ENCODE measurements at places on chromosomes 3 and 15.

- no peak for DNase-seq
Measured at GRCh38 chr15:60781211-60781713, 302.3 kb upstream of the ICE2 start.

DNA sequence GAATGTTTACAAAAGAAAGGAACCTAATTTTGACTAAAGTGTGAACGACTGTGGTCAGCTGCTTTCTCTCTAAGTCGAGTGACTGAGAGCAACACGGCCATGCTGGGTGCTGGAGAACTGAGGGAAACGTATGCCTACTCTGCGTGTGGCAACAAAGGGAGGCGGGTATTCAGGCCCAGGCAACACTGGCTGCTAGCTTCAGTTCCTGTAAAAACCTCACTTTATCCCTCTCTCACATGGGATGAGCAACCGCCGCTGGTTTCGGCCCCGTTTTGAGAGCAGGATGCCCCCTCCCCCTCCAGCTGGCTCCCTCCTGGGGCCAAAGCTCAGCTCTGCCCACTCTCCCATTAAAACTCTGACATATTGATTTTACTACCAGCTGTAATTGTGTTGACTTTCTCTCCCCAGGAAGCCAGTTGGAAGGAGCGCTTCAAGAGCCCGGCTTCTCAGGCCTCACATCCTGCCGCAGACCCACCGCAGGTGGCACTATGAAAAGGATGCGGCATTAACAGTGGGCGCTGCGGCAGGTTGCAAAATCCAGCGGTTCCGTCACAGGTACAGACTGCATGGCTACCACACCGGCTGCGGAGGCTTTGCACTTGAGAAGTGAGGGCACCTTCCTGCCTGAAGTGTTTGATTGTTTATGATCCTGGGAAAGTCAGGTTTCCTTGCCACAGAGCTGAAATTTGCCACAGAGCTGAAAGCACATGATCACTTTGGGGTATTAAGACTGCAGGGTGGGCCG lies 12.7 kb downstream of the PLXND1 start:
- DNase-seq: peak; percentile 95

DNA sequence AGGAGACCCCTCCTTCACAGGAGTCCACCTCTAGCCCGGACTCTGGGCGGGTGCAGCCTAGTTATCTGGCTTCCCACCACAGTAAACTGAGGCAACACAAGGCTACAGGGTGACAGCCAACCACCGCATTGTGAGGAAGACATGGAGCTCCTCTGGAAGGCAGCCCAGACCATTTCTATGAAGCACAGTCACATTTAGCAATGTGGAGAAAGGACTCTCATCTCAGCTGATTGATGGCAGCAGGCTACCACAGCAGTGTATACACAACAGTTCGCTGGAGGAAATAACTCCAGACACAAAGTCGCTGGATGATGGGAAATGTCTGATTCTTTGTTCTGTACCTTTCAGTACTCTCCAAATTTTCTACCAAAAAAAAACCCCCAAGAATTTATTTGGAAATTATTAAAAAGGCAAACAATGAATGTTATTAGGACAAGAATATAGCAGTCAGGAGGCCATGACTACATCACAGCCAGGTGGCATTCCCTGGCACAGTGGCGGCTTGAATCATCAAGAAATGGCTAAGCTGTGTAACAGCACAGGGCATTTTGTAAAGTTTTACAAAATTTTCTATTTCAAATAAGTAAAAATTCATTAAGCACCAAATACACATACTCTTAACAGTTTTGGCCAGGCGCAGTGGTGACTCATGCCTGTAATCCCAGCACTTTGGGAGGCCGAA lies 40.1 kb downstream of the FAN1 start:
- no peak for DNase-seq

GRCh38 chr3:8964436-8965370 lies 1.4 kb upstream of the RAD18 start:
- no peak for DNase-seq

GRCh38 chr15:91611561-91612323 lies 241.8 kb upstream of the SLCO3A1 start:
- DNase-seq: no peak

GRCh38 chr3:46312991-46313390 lies 40.9 kb upstream of the CCR2 start:
- DNase-seq: no peak

DNA sequence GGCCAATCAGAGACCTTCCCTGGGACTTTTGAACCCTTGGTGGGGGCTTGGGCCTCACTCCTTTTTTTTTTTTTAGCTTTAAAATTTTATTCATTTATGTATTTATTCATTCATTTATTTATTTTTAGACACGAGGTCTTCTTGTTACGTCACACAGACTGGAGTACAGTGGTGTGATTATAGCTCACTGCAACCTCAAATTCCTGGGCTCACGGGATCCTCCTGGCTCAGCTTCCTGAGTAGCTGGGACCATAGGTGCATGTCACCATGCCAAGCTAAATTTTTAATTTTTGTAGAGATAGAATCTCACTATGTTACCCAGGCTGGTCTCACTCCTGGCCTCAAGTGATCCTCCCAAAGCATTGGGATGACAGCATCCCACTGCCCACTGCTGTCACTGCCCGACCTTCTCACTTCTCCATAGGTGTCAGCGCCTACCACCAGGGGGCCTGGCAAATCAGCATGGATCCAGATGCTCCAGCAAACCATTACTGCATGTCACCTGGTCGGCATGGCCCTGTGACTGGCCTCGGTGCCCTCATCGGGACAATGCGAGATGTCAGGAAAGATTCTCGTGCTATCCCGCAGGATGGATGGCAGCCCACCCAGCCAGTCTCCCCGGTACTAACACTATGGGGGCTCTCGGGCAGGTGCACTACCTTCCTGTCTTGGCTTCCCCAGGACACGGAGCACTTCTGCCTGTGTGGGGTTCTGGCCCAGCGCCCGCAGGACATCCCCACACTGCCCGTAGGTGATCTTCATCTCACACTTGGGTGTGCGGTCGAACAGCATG lies 3.0 kb downstream of the MYL3 start:
- DNase-seq: peak; percentile 35

DNA sequence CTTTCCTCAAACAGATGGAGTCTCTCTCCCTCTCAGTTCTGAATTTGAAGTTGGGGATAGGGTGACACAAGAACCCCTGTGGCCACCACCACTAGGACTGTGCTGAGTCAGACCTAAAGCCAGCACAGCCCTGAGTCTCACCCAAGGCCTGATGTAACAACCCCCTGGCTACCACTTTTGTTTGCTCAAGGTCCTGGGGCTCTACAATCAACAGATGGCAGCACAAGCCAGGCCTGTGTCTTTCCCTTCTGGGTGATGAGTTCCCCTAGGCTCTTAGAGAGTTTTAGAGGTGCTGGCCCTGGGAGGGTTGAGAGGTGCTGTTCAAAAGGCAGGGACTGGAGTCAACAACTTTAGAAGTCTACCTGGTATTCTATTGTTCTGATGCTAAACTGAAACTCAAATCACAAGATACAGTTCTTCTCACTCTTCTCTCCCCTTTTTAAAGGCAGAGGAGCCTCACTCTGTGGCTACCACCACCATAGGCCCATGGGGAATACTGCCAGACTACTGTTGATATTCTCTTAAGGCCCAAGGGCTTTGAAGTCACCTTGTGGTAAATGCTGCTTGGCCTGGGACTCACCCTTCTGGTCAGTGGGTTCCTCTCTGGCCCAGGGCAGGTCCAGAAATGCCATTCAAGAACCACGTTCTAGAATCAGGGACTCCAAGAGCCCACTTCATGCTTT lies 6.5 kb downstream of the OR5K4 start:
- no peak for DNase-seq

Measured in DND-41 (cell line).